ENCODE measurements at places on chromosomes 2 and 18. TPM values are rescaled to one million over a fixed set of nuclear protein-coding genes. Genes with fewer than 3 reads are reported as not detected.

DNA sequence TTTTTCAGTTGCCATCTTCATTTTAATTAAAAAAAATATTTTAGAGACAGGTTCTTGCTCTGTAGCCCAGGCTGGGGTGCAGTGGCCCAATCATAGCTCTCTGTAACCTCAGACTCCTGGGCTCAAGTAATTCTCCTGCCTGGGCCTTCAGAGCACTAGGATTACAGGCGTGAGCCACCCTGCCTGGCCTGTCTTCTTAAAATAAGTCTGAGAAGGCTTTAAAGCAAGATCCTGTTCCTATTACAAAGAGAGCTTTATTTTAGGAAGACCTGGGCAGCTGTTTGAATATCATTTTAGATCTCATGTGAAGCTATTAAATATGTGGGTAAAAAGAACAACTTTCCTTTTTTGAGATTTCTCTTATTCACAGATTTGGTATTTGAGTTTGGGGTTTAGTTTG is 1.5 kb downstream of the FAM228A start:
- DNase-seq, result no peak

DNA sequence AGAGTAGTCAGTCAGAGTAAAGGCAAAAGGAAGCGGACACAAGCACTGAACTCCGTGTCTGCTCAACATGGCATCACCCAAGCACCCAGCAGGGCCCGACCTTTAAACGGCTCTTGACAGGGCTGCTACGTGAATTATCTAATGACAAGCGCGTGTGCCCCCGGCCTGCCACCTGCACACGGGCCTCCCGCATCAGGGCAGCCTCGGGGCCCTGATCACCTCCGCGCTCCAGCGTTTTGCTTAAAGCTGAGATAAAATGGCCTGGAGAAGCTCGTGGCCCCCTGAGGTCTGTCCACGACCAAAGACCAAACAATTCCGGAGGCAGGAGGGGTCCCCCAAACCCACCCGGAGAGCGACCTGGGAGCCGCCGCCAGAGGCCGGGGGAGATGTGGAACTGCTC is 376 bp downstream of the NDUFA10 start:
- DNase-seq, result no peak

PARD3B gene
- polyA plus RNA-seq, result 36.3 TPM

GPR155 gene
- 7.4 TPM for polyA plus RNA-seq

RNU2-63P gene
- not detected for polyA plus RNA-seq

IL36B gene
- polyA plus RNA-seq, result not detected

CYS1 gene
- polyA plus RNA-seq, result 89.9 TPM

DNA sequence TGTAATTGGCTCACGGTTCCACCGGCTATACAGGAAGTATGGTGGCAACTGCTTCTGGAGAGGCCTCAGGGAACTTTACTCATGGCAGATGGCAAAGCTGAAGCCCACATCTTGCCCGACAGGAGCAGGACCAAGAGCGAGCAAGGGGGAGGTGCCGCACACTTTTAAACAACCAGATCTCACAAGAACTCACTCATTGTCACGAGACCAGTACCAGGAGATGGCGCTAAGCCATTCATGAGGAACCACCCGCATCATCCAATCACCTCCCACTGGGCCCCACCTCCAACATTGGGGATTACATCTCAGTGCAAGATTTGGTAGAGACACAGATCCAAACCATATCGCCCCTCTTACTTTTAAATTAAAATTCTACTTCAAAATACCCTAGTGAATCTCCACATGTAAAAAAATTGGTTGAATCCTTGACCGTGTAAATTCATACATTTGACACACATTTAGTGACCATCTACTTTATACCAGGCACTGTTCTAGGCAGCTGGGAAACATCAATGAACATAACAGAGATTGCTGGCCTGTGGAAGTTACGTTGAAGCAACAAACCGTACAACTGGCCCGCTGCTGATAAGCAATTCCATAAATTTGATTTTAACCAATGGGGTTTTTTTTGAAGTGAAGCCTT is 87.6 kb downstream of the ALPK2 start:
- no peak for DNase-seq

IGFBP5 gene
- 352 TPM for polyA plus RNA-seq

CARF gene
- polyA plus RNA-seq, result 15.1 TPM

DNA sequence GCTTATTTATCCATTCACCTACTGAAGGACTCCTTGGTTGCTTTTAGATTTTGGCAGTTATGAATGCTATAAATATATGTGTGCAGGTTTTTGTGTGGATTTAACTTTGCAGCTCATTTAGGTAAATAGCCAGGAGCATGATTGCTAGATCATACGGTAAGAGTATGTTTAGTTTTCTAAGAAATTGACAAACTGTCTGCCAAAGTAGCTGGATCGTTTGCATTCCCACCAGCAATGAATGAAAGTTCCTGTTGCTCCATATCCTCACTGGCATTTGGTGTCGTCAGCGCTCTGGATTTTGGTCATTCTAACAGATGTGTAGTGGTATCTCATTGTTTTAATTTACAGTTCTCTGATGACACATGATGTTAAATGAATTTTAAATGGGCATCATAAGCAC is 8.7 kb upstream of the DIPK1C start:
- DNase-seq, result no peak

DNA sequence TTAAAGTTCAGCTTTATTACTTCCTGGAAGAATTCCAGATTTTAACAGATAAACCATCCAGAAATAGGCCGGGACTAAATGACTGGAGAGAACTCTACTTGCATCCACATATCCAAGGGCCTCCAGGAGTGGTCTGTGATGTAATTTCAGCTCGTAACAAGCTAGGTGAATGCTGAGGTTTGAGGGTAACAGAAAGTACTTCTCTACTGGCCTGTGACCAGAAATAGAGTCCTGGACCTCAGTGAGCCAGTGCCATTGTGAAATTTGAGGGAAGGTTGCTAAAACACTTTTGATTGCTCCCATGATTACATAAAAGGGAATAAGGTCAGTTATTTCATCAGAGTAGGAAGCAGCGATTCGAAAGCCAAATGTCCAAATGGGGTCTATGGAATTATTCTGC is 158.1 kb downstream of the DOCK10 start:
- DNase-seq, result no peak

GRCh38 chr2:37733251-37733650 is 61.8 kb upstream of the CDC42EP3 start:
- DNase-seq, result no peak

DNA sequence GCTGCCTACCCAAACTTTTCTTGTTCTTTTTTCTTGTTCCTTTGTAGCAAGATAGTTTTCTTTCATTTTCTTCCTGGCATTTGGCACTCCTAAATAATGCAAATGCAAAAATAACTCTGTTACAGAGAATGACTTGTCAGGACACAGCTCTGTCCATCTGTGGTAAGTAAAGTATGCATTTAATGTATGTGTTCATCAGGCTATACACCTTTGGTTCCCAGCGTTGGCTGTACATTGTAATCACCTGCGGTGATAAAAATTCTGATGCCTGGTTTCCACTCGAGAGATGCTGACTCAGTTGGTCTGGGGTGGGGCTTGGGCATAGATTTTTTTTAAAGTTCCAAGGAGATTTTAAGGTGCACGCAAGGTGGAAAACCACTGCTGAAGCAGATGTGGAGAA is at the start of gene SERPINB13:
Gene SERPINB13 (plus strand): TSS at position 378 of the 400 bp plus-strand sequence. CDS start 1,325 bp downstream, outside the sequence.
- no peak for DNase-seq

ALPG gene
- not detected for polyA plus RNA-seq

- no peak for DNase-seq
Observed at GRCh38 chr18:53567929-53568574, 656.4 kb downstream of the MBD2 start.

- DNase-seq, result no peak
Observed at GRCh38 chr2:181471783-181472182, 14.6 kb downstream of the ITGA4 start.

- no peak for DNase-seq
Observed at GRCh38 chr2:135676031-135676430, 65.6 kb upstream of the UBXN4 start.

DSG4 gene
- not detected for polyA plus RNA-seq

GRCh38 chr2:78417355-78417754 is 608.1 kb upstream of the REG3G start:
- peak; percentile 2 for DNase-seq

- no peak for DNase-seq
Observed at GRCh38 chr18:62107881-62108280, 79.0 kb downstream of the PIGN start.

DNA sequence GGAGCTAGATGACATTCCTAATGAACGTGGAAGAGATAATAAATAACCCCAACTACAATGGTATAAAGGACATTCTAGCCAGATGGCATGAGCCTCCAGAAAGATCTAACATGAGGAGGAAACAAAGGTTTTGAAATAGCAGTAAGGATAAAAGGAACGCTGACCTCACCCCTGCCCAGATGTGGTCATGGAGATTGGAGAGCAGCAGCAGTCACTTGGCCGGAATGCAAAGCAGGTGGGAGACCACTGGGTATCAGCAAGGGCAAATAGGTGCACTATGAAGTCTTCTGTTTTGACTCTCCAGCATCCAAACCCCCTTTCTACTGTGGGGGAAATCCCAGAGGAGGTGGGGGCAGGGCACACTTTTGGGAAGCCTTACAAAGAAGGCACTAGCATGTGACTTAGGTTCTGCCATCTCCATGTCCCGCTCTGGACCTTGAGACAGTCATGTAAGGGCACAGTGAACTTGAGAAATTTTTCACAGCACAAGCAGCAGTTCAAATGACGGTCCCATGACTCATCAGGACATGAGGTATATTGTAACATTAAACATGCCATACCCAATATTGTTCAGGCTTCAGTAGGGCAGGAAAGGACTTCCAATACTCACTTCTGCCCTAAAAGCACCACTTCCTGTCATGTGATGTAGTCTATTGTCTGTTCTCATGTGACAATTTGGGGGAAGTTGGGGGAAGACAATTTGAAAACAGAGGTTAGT is 55.2 kb downstream of the METTL4 start:
- DNase-seq, result no peak

DNA sequence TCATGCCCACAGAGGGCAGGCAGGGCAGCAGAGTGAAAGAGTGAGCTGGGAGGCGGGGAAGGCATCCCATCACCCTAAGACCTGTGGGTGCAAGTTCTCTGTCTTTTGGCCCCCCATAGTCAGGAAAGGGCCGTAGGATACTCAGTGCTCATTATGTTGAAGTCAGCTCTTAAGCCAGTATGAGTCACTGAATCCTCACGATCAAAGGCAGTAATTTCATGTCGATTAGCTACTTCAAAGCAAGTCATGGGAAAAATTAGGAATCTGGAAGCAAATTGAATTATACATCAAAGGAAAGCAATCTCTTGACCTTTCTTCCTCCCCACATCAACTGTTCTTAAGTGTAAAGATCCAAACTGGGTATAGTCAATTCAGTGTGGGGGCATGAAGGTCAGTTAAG is 178.9 kb downstream of the FHOD3 start:
- no peak for DNase-seq

GRCh38 chr2:112181571-112182290 is 43.5 kb downstream of the FBLN7 start:
- no peak for DNase-seq

DNA sequence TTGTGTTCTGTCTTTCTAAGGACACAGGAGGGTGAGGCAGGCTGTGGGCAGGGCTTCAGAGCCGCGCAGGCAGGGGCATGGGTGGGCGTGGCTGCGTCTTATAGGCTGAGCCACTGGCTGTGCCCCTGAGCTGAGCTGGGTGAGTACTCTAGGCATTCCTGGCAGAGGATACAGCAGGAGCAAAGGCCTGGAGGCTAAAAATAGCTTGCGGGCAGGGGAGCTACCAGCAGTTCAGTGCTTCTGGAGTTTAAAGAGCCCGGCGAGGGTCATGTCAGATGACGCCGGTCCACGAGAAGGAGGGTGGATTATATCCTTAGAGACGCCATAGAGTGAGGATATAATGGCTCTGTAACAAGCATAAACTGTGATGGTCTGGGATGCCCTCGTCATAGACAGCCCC is 31.5 kb upstream of the PDIA6 start:
- DNase-seq, result peak; percentile 8

DNA sequence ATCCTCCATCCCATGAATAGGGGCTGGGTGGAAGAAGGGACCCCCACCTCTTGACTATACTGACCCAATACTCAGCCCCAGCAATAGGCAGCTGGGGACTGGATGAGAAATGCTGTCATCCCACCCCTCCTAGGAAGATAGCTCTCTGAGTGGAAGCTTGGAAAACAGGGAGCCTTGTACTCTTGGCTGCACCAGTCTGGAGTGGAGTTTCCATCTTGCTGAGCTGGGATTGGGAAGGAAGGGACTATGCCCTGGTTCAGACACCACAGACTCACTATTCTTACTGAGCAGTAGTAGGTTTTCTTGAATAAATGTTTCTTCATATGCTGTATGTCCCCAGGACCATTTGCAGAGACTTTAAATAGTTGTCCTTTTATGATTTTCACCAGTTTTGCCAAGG is 7.4 kb downstream of the DCAF17 start:
- DNase-seq, result no peak

GRCh38 chr2:107545851-107546250 is 280.8 kb upstream of the RGPD4 start:
- DNase-seq, result no peak

ADAM23 gene
- polyA plus RNA-seq, result 5.8 TPM

DNA sequence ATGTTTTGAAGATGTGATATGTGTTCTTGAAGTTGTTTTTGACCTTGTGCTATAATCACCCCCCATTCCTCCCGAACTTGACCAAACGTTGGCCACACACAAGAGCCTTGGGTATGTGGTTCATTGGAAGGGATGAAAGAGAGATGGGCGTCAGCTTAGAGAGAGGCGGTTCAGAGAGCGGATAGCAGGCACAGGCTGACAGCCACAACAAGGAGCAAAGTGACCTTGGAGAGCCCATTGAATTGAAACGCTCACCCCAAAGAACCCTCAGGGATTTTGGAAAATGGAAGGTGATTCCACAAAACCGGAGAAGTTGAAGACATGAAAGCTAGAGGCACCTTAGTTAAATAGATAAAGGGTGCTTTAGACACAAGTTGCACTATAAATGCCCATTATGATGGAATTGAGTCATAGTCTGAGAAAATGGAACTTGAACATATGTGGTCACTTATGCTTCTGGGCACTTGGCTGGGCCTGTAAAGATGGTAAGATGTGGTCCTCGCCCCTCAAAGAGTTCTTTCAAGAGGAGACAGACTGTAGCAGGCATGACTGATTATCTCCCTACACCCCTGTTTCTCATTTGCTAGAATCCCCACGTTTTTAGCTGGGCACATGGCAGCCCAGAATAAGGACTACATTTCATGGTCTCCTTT is 188.5 kb upstream of the HAAO start:
- no peak for DNase-seq

DNA sequence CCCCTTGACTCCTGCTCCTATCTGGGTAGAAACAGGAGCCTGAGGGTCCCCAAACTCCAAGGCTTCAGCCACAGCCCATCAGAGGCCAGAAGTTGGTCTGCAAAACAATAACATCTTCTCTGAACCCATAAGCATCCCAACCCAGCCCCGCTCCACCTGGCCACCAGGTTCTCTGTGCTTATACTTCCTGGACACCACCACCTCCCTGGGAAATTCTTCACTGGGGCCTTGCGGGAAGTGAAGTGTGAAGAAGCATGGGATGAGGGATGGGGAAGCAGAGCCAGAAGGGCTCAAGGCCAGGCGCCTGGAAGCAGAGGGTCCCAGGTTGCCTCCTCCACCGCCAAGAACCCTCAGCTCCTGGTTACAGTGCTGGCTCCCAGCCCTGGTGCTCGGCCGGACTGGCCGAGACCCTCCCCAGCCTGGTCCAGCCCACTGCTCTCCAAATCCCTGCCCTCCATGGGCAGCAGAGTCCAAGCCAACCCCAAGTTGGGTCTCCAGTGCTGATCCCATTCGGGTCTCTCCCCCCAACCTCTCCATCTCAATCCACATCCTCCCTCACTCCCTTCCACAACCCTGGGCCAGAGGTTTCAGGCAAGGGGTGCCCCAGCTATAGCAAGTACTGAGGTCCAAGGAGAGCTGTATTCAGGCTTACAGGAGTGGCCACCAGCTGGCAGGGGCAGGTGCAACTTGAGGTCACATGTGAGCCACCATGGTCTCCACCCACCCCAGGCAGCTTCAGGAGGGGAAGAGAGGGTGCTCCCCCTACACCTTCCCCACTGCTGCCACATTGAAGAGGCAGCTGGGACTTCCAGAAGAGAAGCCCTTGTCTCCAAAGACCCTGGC is 60.7 kb downstream of the TNS1 start:
- DNase-seq, result no peak

Measured in right renal cortex interstitium (tissue), 3 donors.